GF-D8 (cell line): ENCODE measurements at places on chromosomes 3 and 15.

DNA sequence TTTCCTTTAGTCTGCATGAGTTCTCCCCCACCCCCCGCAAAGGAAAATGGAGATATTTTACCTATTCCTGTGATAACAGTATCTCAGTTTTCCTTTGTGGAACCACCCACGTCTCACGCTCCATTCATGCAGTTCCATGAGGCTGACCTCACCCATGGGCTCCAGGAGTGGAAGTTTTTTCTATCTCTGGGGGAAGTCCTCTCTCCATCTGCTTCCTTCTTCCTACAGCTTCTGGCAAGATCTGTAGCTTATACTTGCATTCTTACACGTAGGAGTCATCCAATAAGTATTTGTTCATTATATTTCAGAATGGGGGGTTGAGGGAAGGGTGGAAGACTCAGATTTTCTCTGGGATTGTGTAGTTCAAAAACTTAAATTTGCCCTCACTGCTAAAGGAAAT, 5.8 kb upstream of the GLCE start:
- DNase-seq: no peak

GRCh38 chr3:130906374-130906995, 12.6 kb downstream of the ATP2C1 start:
- DNase-seq: no peak

GRCh38 chr3:183884097-183884426, 618 bp downstream of the PARL start:
- DNase-seq: no peak

GRCh38 chr3:21357241-21357640, 393.8 kb downstream of the ZNF385D start:
- no peak for DNase-seq

DNA sequence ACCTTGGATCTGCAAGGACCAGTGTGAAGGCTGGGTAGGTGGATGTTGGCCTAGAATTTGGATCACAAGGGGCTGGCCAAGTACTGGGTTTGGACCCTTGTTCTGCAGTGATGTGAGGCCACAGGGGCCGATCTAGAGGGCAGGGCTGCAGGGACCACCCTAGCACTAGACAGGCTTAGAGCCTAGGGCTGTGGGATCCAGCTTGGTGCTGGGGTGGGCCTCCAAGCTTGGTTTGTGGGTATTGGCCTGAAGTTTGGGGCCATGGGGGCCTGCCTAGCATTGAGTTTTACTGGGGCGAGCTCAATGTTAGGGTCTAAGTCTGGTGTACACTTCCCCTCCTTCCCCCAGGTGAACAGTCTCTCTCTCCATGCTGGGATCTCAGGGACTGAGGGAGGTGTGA, 36.5 kb downstream of the UBE3A start:
- DNase-seq: no peak
